ENCODE measurements at places on chromosomes 12 and 14. TPM values are rescaled to one million over a fixed set of nuclear protein-coding genes. Genes with fewer than 3 reads are reported as not detected.

- H3K36me3 ChIP-seq = no peaks in the 10 kb centered on the region
- no peak overlapping the region for H3K27ac ChIP-seq
- peak; percentile 79 for DNase-seq
- H3K4me1 ChIP-seq = peaks cover 12% of the 10 kb centered on the region
- H3K27me3 ChIP-seq = no peaks in the 10 kb centered on the region
- no peak overlapping the region for H3K4me3 ChIP-seq
Observed at GRCh38 chr12:114626-115211, 48.2 kb downstream of the IQSEC3 start.

GRCh38 chr12:115303723-115304309, 619.8 kb upstream of the TBX3 start:
- no peaks in the 10 kb centered on the region for H3K27me3 ChIP-seq
- no peak overlapping the region for H3K27ac ChIP-seq
- H3K36me3 ChIP-seq = no peaks in the 10 kb centered on the region
- no peak overlapping the region for H3K4me3 ChIP-seq
- DNase-seq = no peak

GRCh38 chr14:53331921-53332320, 178.8 kb upstream of the DDHD1 start:
- H3K27me3 ChIP-seq = no peaks in the 10 kb centered on the region
- H3K4me1 ChIP-seq = peaks cover 11% of the 10 kb centered on the region
- DNase-seq = no peak
- H3K27ac ChIP-seq = no peak overlapping the region
- no peak overlapping the region for H3K4me3 ChIP-seq
- H3K36me3 ChIP-seq = no peaks in the 10 kb centered on the region

- H3K4me3 ChIP-seq = no peak overlapping the region
- H3K27ac ChIP-seq = no peak overlapping the region
- peak; percentile 89 for DNase-seq
- H3K27me3 ChIP-seq = no peaks in the 10 kb centered on the region
- no peaks in the 10 kb centered on the region for H3K4me1 ChIP-seq
- peaks cover 79% of the 10 kb centered on the region for H3K36me3 ChIP-seq
Observed at GRCh38 chr14:23562822-23563472, 4.6 kb downstream of the AP1G2 start.

- H3K27me3 ChIP-seq = peaks cover 26% of the 10 kb centered on the region
- DNase-seq = peak; percentile 85
- no peaks in the 10 kb centered on the region for H3K36me3 ChIP-seq
- H3K4me3 ChIP-seq = no peak overlapping the region
Observed at GRCh38 chr14:23153851-23154796, 29.3 kb downstream of the SLC7A8 start.

DNA sequence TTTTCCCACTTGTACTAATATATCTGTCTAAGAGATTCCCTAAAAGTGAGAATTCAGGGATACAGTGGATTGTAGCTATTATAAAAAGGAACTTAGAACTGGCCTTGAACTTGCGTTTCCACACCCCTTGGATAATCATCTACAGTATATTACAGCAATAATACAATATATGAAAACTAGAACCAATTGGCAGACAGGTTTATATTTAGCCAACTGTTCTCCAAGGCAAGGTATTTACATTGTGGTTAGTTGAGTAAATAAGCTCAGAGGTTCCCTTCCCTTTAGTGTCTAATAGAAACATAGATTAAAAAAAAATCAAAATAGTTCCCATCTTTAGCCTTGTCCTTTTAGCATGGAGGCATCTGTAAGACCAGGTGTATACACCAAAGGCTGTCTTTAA, 42.1 kb downstream of the LIMA1 start:
- no peak for DNase-seq
- H3K4me3 ChIP-seq = no peak overlapping the region
- no peaks in the 10 kb centered on the region for H3K36me3 ChIP-seq
- H3K27ac ChIP-seq = no peak overlapping the region

- H3K4me3 ChIP-seq = no peak overlapping the region
- H3K27me3 ChIP-seq = peaks cover 5% of the 10 kb centered on the region
- no peaks in the 10 kb centered on the region for H3K36me3 ChIP-seq
Observed at GRCh38 chr12:67640863-67641262, 7.7 kb upstream of the DYRK2 start.

DNA sequence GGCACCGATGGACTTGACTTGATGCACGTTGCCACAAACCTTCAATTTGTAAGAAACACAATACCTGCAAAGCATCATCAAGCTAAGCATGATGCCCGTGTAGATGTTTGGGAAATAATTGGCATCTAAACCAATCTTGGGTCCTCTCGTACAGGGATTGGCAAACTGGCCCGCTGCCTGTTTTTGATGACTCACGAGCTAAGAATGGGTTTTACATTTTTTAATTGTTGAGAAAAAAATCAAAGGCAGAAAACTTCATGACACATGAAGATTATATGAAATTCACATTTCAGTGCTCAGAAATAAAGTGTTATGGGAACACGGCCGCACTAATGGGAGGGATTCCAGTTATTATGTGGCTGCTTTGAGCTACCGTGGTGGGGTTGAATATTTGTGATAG, 10.9 kb downstream of the MTA1 start:
- DNase-seq = no peak
- H3K27me3 ChIP-seq = no peaks in the 10 kb centered on the region
- no peaks in the 10 kb centered on the region for H3K4me1 ChIP-seq
- H3K27ac ChIP-seq = no peak overlapping the region

GRCh38 chr12:114691196-114691595, 7.2 kb upstream of the TBX3 start:
- peaks cover 99% of the 10 kb centered on the region for H3K27me3 ChIP-seq
- H3K4me1 ChIP-seq = peaks cover 23% of the 10 kb centered on the region
- H3K27ac ChIP-seq = no peak overlapping the region
- DNase-seq = peak; percentile 49
- no peak overlapping the region for H3K4me3 ChIP-seq
- no peaks in the 10 kb centered on the region for H3K36me3 ChIP-seq

DNA sequence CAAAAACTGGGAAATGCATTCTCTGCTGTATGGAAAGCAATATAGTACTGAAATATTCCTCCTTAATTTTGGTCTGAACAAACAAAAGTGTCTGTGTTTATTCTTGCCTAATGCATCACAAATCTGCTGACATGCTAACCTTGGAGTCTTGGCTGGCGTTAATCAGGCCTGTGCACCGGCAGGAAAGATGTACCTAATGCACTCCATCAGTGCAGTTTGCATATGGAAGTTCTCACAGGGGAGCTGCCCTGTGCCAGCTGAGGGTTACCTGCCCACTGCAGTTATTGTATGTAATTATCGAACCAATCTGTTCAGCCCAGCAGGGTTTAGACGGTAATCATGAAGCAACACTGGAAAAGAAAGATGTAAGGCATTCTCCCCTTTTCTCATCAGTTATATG, 76.9 kb downstream of the VRK1 start:
- H3K4me1 ChIP-seq = no peaks in the 10 kb centered on the region
- no peak overlapping the region for H3K4me3 ChIP-seq
- no peak overlapping the region for H3K27ac ChIP-seq
- no peaks in the 10 kb centered on the region for H3K27me3 ChIP-seq
- H3K36me3 ChIP-seq = no peaks in the 10 kb centered on the region

The PTHLH gene
- not detected for total RNA-seq

The CD163L1 gene
- total RNA-seq = 0.44 TPM

The IFNG-AS1 gene
- not detected for total RNA-seq

The NTS gene
- 3.0 TPM for total RNA-seq

The OR6C3 gene
- not detected for total RNA-seq

The TCL1B gene
- 0.42 TPM for total RNA-seq

All from endodermal cell (in vitro differentiated cells).